ENCODE measurements at places on chromosomes 6 and 20. TPM values are rescaled to one million over a fixed set of nuclear protein-coding genes. Genes with fewer than 3 reads are reported as not detected.

GRCh38 chr6:46325561-46326530, 155.1 kb upstream of the ENPP5 start:
- DNase-seq: no peak

The OPRL1 gene
- 2.1 TPM for total RNA-seq

GRCh38 chr6:168035661-168036545, 38.4 kb downstream of the KIF25 start:
- no peak for DNase-seq

The FHL5 gene
- not detected for total RNA-seq

- no peak for DNase-seq
Observed at GRCh38 chr6:12116978-12117377, 104.9 kb downstream of the HIVEP1 start.

DNA sequence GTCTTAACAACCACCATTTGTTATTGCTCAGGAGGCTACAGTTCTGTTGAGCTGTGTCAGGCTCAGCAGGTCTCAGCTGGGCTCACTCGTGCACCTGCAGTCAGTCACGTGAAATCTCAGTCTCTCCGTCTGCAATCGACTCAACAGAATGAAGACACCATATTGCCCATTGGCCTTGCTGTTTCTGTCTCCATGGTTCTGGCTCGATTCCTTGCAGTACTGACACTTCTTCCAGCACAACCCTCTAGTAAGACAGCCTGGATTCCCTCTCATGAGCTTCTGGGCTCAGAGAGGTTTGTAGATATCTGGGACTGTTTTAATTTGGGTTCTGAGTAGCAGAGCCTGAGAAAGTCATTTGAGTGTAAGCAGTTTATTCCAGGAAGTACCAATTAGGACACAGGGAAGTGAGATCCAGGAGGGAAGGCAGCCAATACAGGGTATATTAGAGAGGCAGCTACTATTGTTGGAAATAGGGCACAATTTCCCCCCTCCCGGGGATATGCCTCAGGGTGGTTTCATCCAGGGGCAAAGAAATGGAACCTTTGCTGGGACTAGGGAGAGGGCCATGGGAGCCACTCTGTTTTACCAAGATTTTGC, 87.4 kb upstream of the RALGAPA2 start:
- DNase-seq: no peak

GRCh38 chr6:1544603-1545002, 65.1 kb upstream of the FOXC1 start:
- no peak for DNase-seq

- DNase-seq: no peak
Observed at GRCh38 chr6:134046054-134046453, 6.4 kb downstream of the SLC2A12 start.

DNA sequence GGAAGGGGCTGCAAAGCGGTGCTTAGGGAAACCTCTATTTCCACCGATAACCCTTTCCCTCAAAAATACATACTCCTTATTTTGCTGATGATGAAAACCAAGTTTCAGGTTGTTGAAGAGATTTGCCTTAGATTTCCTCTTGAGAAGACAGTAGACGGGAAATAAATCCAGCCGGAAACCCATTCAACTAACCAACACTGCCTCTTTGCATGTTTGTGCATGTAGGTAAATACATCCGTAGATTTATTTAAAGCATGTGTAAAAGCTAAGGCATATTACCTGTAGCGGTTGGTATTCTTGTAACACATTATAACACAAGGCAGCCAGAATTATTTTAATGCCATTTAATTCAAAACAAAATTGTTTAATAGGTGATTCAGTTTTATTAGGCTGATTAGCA, 136.3 kb upstream of the SLC22A23 start:
- no peak for DNase-seq

DNA sequence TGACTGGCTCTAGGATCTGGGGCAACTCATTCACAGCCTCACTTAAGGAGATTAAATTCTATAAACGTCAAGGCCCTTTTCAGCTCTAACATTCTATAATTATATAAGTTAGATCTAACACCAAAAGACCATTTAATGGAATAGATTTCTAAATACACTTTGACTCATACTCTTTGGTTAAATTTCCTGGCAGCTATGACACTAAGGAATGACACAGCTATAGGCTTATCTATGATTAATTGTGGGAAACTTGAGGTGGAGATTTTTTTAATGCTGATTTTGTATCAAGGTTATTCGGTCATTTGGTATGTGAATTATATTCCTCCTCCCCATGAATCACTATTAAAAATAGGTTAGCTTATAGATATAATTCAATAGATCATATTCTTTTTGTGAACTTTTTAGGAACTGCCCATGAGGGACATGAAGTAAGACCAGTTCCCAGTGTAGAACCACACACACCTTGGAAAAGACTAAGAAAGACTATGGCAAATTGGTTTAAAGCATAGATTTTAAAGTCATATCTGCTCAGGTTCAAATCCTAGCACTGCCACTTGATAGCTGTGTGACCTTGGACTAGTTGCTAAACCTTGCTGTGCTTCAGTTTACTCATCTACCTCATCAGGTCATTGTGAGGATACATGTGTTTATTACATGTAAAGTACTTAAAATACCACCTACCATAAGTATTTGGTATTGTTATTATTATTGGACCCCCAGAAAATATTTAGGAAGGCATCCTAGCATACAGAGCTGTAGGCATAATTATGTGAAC, 116.0 kb downstream of the CRYBG1 start:
- no peak for DNase-seq

GRCh38 chr20:10504994-10505730, 70.1 kb downstream of the SLX4IP start:
- DNase-seq: no peak

GRCh38 chr6:96940322-96940721, 15.8 kb downstream of the KLHL32 start:
- no peak for DNase-seq

The FRS3 gene
- total RNA-seq: 3.9 TPM

The ISM1 gene
- 0.21 TPM for total RNA-seq

DNA sequence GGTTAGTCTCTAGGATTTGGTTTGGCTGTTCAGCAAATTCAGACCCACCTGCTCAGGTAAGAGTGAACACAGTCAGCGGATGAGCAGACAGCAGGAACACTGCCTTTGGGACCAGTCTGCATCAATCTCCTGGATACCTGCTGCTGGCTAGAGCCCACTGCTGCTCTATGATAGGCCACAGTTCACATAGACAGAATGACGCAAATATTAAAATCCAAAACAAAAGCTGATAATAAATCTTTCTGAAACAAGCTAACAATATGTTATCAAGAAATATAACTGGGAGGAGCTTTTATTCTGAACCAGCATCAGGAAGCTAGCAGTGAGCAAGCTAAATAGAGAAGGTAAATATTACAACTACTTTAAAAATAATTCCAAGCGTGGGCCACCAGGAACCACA, at the start of gene TAAR1:
TSS of gene TAAR1 (minus strand) at position 101 of the 400 bp plus-strand sequence. CDS start 13,179 bp downstream, outside the sequence.
- no peak for DNase-seq

The SDHAF4 gene
- 7.7 TPM for total RNA-seq

GRCh38 chr6:55180258-55180657, 5.9 kb downstream of the HCRTR2 start:
- DNase-seq: no peak

DNA sequence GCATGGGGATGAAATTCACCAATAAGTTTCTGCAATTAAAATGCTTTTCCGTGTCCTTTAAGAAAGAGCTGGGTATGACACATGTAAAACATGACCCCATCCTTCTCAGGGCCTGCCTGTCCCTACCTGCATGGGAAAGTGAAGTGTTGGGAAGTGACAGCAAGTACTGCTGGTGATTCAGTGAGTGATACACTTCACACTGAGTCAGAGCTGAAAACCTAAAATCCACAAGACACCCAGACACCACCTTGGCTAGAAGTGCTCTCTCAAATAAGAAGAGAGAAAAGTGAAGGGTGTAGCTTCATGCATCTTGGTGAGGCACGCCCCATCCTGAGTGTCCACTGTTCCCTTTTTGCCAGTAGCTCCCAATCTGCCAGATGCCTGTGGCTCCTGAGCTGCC, 3.3 kb downstream of the RAB22A start:
- no peak for DNase-seq

GRCh38 chr6:17768388-17768787, 61.7 kb upstream of the NUP153 start:
- DNase-seq: no peak

The TFAP2A gene
- 59.6 TPM for total RNA-seq

GRCh38 chr20:54119744-54120143, 49.4 kb upstream of the BCAS1 start:
- DNase-seq: no peak

GRCh38 chr20:47883186-47883585, 97.9 kb upstream of the SULF2 start:
- no peak for DNase-seq

GRCh38 chr20:45012682-45013302, 46.5 kb downstream of the STK4 start:
- DNase-seq: no peak

DNA sequence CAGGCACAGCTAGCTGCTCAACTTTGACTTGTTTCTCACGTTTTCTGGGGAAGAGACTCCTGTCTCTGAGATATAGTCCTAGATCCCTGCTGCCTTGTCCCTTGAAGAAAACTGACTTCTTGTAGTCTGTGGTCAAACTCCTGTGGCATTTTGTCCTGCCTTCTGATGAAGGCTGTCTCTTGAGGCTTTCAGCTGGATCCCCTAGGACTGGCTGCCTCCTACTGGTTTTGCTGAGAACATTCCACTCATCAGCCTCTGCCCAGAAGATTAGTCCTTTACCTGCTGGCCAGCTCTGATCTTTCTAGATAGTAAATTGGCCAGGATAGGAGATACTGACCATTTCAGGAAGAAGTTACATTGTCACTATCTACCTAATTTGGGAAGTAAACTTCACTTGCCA, 71.9 kb upstream of the CNR1 start:
- no peak for DNase-seq

- no peak for DNase-seq
Observed at GRCh38 chr6:110434961-110435602, 19.7 kb upstream of the DDO start.

DNA sequence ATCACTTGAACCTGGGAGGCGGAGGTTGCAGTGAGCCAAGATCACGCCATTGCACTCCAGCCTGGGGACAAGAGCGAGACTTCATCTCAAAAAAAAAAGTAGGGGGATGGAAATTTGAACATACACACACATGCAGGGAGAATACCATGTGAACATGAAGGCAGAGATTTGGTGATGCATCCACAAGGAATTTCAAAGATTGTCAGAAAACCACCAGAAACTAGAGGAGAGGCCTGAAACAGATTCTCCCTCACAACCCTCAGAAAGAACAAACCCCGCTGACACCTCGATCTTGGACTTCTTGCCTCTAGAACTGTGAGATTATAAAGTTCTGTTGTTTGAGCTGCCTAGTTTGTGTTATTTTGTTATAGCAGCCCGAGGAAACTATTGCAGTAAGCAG, 125.5 kb downstream of the GPX5 start:
- DNase-seq: no peak

GRCh38 chr6:21935561-21936028, 342.0 kb downstream of the SOX4 start:
- no peak for DNase-seq

GRCh38 chr20:50250679-50251382, 60.2 kb downstream of the CEBPB start:
- no peak for DNase-seq

The GRIK2 gene
- 10.8 TPM for total RNA-seq

The SMPDL3A gene
- 12.8 TPM for total RNA-seq

DNA sequence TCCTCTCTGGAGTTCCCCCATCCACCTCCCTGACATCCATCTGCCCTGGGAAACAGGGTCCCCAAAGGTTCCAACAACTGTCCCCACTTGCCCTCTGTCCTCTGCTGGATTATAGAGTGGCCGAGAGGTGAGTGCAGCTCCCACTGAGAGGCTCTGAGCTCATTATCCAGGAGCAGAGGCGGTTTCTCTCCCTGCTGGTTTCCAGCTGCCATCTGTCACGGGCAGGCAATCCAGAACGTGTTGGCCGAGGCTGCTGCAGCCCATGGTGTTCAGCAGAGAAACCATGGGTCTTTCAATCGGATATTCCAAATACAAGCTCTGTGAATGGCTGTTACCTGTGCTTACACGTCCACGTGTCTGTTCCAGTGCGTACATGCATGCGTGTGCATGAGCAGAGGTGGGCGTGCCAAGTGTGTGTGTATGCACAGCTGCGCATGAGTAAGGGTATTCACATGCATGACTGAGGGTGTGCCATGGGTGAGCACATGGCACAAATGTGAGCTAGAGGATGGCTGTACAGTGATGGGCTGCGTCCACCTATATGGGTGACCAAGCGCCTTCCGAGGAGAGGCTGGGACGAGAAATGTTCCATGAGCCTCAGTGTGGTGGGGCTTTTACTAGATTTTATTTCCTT, 183.7 kb upstream of the PMEPA1 start:
- DNase-seq: no peak

The SALL4 gene
- total RNA-seq: 1.8 TPM

DNA sequence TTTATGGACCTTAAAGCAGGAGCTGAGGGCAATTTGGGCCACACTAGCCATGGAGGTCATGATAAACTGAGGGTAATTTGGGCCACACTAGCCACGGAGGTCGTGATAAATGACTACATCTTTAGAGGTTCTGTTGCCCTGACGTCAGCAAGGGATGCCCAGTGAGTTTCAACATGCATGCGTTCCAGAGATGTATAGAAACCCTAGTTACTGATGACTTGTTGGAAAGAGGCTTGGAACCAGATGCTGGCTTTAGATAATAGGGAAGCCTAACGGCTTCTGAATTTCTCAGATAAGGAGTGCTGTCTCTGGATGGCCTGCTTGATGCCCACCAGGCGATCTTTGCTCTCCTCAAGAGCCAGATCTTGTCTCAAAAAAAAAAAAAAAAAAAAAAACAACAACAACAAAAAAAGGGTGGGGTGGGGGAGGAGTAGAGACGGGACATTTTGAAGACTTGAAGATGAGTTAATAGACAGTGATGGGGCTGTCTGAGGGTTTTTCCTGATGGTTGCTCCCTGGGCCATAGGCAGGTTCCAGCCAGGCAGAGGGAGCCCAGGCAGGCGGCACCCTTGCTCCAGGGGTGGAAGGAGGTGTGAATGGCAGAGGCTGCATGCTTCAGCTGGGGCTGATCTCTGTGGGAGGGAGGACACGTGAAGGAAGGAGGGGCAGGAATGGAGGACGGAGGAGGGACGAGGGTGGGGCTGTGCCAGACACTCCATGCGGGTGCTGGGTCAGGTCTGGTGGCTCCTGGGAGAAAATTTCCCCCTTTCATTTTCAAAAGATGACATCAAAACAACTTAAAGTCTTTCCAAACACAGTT, 27.0 kb upstream of the FRMD1 start:
- DNase-seq: no peak

GRCh38 chr6:144177726-144178125, 27.4 kb downstream of the STX11 start:
- DNase-seq: no peak

The TAF11 gene
- total RNA-seq: 33.8 TPM

The PKIB gene
- 35.0 TPM for total RNA-seq

The PDE7B gene
- total RNA-seq: 3.4 TPM

The SYTL3 gene
- total RNA-seq: 0.31 TPM

DNA sequence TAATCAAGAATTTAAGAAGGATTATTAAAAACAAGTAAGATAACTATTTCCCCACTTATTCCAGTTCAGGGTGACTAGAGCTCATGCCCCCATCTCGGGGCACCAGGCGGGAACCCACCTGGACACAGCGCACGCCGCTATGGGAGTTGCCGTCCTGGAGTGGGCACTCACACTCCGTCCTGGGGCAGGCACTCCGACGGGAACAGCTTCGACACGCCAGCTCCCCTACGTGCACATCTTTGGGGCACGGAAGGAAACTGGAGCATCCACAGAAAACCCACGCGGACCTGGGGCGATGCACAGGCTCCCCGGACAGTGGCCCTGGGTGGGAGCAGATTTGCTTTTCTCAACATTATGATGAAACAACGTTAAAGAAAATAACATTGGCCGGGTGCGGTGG, 52.0 kb upstream of the GATA5 start:
- no peak for DNase-seq
